ENCODE measurements at places on chromosomes 4 and X.

GRCh38 chr4:103415801-103416200 lies 217.7 kb upstream of the CENPE start:
- no peak for DNase-seq

GRCh38 chr4:40520533-40520932 lies 109.1 kb downstream of the RBM47 start:
- no peak for DNase-seq

DNA sequence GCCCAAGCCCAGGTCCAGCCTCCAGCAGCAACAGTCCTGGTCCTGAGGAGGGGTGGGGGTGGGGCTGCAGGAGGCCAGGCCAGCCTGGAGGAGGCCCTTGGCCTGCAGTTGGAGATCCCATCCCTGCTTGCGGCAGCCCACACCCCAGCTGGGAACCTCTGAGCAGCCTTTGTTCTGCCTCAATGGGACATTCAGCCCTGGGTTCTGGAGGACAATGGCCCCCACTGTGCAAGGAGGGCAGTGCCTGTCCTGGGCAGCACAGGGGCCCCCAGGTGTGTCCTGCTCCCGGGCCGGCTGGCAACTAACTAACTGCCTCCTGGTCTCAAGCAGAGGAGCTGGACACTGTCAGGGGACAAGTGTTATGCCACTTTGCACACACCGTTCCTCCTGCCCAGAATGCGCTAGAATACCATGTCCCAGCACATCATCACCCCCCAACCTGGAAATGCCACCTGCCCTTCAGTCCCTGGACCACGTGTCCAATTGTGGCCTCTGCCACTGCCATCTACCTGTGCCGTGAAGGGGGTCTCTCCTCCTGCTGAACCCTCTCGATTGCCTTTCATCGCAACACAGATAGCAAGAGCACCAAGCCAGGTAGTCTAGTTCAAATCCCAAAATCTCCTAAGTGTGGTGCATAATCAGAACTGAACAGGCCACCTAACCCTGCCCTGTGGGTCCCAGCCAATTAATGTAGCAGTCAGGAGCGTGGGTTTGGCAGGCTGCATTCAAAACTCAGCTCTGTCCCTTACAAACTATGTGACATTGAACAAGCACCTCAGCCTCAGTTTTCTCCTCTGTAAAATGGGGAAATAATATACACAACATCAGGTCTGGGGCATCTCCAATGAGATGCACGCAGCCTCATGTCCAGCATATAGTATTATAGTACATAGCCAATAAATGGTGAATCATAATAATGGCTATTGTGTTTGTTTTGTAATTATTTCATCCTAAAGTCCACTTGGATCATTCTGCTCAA lies 8.8 kb downstream of the PPP2R2C start:
- DNase-seq = no peak

DNA sequence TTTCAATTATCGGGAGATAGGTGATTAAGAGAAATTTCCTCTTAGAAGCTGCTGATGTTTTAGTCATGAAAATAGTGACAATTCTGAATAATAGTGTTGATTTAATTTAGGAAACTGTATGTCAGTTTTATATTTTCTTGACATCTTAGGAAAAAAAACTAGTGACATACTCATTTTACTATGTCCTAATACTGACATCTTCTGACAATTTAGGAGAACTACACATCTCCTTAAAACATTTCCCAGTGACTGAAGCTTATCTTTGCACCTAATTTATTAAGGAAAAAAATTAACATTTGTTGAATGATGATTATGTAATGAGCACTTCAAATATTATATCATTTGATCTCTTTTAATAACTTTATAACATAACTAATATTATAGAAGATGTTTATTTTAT lies 42.0 kb upstream of the RBMXL3 start:
- DNase-seq = no peak

GRCh38 chr4:76856243-76857073 lies 41.5 kb downstream of the SOWAHB start:
- no peak for DNase-seq

DNA sequence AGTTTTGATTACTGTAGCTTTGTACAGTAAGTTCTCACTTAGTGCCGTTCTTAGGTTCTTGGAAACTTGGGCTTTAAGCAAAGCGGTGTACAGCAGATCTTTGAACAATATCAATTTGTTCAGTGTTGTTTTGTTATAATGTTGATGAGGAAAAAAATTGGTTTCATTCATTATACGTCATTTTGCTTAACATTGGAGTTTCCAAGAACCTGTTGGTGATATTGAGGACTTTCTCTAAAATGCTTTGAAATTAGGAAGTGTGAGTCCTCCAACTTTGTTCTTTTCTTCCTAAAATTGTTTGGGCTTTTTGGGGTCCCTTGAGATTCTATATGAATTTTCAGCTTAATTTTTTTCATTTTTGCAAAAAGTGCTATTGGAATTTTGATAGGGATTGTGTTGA lies 49.1 kb downstream of the STAG2 start:
- DNase-seq = no peak

- no peak for DNase-seq
Measured at GRCh38 chr4:100721077-100721476, 203.3 kb upstream of the EMCN start.

GRCh38 chr4:165709973-165710526 lies 163.0 kb upstream of the TLL1 start:
- no peak for DNase-seq

DNA sequence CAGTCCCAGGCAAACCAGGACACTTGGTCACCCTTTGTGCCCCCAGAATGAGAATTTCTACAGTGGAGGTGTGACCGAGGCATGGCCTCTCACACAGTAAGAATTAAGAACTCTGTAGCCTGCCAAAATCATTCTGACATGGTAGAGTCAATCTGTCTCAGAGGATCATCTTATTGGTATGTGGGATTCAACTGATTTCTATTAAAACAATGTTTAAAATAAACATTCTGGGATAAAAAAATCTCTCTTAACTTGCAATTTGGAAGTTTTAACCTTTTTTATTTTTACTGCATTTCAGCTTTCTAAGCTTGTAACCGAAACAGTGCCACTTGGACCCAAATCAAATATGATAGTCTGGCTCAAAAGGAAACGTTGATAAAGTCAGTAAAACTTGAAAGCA lies 165.4 kb upstream of the LDB2 start:
- no peak for DNase-seq

DNA sequence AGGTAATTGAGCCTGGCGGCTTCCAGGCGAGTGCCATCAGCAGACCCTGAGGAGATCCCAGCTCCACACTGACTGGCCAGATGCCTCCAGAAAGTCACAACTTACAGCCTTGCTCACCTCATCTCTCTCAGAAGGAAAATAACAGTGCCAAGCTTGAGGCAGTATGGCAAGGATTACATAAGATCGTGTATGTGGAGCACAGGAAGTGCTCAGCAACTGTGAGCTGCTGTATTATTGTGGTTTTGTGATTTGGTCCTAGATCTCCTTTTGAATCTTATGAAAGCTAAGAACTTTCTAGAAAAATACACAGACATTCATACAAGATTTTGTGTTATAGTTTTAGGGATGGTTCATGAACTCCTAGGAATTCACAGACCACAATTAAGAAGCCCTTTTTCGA lies 14.0 kb downstream of the RASL11B start:
- DNase-seq = no peak

- DNase-seq = no peak
Measured at GRCh38 chrX:47611926-47612325, 7.7 kb downstream of the SYN1 start.

DNA sequence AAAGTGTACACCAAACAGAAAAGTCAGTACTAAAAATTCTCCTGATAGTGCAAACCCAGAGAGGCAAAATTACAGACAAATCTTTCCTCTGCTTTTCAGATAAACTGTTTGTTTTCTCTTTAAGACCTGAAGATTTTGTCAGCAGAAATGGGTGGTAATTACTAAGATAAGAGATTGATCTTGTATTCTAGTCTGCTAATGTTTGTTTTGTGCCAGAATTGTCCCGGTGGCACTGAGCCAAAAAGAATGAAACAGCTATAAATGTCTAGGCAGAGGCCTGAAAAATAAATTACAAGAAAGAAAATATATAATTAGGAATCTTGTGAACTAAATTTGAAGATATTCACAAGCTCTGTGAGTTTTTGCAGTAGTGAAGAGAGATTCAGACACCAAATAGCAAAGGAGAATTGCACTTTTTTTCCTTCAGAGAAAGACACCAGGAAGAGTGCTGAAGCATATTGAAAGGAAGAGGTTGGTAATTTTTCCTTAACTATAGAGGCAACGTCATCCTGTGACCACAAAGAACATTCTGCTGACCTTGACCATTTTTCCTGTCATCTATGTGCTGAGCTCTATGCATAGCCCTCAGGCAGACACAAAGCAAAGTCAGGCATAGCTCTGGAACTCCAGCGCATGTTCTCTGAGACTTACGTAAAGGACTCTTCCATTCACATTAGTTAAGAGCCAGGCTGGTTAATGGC lies 314.5 kb upstream of the RASGEF1B start:
- no peak for DNase-seq

DNA sequence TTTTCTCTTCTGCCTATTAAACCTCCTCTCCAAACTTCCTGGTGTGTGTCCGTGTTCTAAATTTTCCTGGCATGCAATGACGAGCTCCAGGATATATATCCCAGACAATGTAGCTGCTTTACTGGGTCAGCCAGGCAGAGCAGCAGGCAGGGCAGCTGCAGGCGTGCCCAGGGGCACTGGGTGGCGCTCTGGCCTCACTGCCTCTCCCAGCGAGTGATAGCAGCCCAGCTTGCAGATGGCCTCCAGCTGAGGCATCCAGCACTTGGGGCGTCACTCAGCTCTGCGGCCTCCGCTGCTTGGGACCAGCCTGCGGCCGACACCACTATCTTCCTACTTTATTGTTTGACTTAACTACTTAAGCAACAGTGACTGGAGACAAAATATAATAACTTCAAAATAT lies 23.0 kb upstream of the UBA6 start:
- DNase-seq = no peak

GRCh38 chr4:180669680-180670079 lies 1573.5 kb upstream of the TENM3 start:
- DNase-seq = no peak

- DNase-seq = no peak
Measured at GRCh38 chrX:130615941-130616340, 214.2 kb downstream of the RBMX2 start.

- DNase-seq = no peak
Measured at GRCh38 chrX:40922307-40922706, 162.9 kb upstream of the USP9X start.

DNA sequence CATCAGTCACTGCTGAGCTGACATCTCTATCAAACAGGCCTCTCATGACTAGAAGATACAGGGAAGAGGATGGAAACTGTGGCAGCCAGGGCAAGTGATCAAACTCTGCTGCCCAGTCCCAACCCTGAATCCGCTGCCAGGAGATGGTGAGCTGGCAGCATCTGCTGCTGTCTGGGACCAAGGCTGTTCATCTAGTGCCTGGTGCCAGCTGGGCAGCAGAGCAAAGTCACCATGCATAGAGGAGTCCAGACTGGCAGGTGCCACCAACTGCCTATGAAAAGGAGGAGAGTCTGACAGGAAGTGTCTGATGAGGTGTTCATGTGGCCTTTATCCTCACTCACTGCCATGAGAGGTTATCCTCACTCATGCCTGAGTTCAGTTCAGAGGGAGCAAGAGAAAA lies 518.9 kb downstream of the MID1IP1 start:
- DNase-seq = no peak

DNA sequence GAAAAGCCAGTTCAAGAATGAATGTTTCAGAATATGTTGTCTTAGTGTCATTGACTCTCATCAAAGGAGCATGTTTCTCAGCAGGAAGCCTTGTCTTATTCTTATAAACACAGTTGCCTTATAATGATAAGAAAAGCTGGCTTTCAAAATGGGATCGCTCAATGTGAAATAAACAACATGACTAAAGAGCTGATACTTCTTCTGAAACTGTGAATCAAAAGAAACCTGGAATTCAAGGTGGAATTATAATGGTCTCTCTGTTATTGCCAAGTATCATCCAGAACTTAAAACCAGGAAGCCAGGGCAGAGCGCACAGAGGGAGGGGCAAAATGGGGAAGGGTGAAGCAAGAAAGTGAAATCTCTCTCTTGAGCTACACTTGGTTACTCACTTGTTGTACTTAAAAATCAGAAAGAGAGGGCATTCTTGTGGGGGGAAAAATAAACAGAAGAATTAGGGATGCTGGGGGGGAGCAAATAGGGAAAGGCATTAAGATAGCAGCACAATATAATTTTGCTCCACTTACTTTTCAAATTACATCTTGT lies 270.0 kb downstream of the MAPK10 start:
- DNase-seq = no peak

DNA sequence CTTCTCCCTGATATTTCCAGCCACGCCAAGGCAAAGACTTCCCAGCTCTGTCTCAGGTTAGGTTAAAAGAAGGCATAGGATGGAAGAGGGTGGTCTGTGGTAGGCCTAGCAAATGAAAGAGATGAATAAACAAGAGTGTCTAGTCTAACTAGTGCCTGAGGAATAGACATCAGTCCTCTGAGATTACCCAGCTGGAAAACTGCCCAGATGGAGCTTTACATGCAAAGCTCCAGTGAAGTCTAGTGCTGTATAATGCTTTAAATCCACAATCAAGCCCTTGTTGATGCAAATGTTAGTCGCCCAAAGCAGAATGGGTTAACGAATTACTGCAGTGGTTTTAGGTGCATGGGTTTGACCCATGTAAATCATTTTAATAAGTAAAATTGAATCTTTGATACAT lies 24.8 kb upstream of the GUCY1B1 start:
- no peak for DNase-seq

- peak; percentile 26 for DNase-seq
Measured at GRCh38 chr4:77586951-77587383, 18.7 kb upstream of the CXCL13 start.

GRCh38 chr4:114021451-114021850 lies 42.0 kb upstream of the ARSJ start:
- no peak for DNase-seq

- DNase-seq = no peak
Measured at GRCh38 chr4:77146186-77147078, 10.6 kb upstream of the CCNG2 start.

DNA sequence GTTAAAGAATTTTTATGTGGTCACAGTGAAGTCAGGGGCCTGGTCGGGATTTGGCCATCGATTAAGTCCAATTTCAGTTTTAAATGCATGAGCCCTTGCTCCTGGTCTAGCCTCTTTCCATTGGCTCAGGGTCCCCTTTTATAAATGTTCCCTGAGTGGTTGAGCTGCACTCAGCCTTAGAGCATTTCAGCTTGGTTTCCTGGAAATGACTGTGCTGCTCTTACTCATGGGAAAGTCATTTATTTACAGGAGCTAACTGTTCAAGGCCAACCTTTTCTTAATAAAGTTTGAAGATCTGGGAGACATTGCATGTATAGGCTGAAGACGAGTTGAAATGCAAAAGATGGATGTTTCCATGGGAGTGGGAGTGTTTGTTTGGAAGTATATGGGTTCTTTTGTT lies 98.8 kb upstream of the CLNK start:
- DNase-seq = no peak

Data from GM12891 (cell line).